ENCODE measurements at places on chromosomes 6 and 20.

GRCh38 chr20:37185686-37186085, 6.3 kb upstream of the MROH8 start:
- DNase-seq: no peak

GRCh38 chr20:41408156-41408794, 41.7 kb upstream of the EMILIN3 start:
- no peak for DNase-seq

DNA sequence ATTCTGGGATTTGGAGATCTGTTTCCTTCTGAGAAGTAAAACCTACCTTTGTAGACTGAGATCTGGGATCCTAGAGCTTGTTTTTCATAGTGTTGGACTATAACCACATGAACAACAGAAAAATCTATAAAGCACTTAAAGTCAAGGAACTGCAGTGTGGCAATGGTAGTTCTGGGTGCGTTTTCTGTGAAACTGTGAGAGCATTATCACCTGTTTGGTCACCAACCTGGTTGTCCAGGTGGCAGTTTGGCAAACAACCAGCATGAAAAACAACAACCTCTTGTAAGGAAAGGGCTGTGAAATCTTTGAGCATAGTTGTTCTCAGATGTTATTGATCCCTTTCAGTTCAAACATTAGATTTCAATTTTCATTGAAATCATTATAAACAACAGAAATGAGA, 215.8 kb upstream of the CITED2 start:
- no peak for DNase-seq

- no peak for DNase-seq
These were observed 24.0 kb downstream of the HBS1L start for GRCh38 chr6:135030532-135031178.

DNA sequence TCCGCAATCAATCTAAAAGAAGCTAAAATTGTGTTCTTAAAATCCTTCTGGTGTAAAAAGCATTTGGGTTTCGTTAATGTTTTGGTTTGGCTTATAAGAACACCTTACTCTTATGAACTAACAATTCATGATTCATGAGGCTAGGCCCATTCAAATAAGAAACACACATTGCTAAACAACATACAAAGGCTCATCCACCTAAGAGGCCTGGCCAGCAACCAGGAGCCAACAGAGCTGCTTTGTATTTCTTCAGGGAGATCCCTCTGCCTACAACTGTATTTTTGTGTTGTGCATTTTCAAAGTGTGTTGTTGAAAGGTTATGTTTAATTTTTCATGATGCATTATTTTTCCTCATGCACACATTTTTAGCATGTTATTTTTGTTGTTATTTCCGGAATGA, 98.6 kb downstream of the PTPRK start:
- DNase-seq: no peak

DNA sequence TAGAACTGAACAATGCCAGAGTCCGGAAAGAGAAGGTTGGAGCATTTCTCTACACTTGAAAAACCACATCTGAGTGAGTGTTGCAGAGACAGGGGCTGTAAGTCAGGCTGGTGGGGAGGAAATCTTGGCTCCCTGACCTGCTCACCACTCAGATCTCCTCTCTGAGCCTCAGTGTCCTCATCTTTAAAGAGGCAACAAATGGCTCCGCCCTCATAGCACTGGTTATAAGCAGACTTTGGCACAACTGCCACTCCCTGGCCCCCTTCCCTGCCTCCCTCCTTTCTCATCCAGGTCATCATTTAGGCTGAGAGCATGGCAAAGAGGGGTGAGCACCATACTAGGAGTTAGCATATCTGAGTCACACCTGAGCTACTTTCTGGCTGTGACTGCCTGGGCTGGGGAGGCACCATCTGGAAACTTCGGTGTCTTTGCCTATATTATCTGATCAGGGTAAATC, 10.6 kb downstream of the SIRPG start:
- no peak for DNase-seq

GRCh38 chr6:8383584-8383983, 51.8 kb downstream of the SLC35B3 start:
- DNase-seq: no peak

GRCh38 chr20:64241061-64241460, 14.5 kb upstream of the PCMTD2 start:
- no peak for DNase-seq

DNA sequence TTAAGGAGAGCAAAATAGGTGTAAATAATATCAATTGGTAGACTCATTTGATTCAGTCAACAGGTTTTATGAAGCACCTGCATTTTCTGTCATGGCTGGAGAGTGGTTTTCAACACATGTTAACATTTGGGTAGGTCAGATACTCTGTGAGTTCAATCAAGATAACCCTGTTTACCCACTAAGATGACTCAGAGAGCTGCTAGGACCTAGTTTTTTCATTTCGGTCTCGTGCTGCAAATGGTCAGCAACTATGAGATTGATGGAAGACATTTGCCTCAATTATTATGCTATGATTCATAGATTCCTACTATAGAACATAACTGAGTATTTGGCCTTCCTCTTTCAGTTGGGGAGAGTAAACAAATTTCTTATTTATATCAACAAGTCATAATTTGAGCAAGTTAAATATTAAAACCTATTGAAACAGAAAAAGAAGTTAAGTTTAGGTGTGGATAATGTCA, 391.4 kb upstream of the CITED2 start:
- DNase-seq: no peak

DNA sequence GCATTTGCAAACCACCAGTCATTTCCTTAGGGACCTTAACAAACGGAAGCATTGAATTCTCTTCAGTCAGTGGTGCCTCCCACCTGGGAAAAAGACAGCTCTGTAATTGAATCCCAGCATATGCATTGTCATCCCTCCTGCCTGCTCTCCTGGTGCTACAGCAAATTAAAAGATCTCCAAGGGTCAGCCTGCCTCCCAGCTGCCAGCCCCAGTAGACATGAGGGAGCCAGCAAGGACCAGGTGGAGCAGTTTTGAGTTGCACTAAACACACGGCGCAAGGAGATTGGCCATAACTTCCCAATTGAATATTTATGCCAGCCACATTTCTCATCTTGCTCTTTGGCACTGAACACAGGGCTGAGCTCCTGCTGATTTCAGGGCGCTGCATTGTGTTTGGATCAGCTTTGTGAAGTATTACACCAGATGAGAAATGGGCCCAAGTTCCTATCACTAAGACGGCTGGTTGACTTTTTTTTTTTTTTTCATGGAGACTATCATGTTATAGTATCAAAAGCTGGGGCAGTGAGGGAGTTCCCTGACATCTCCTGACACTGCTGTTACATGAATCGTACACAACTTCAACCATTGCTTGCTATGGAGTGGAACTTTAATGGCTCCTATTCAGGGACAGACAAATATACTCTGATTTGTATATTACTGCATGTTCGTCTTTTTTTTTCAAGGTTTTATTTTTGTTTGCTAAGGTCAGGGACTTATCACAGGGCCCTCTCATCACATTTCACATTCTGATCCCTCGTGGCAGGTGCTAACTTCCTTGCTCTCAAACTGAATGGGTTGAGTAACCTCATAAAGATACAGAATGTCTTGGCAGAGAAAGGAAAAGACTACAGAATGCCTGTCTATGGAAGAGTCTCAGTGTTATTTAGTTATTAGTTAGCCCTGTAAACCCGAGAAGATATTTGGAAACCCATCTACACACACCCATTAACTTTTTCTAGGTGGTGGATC, 191.1 kb downstream of the EYA4 start:
- DNase-seq: no peak

GRCh38 chr6:46923476-46923875, 1.7 kb upstream of the ADGRF5 start:
- no peak for DNase-seq

- DNase-seq: no peak
These were observed 327.9 kb upstream of the MARCKS start for GRCh38 chr6:113529196-113529595.

- no peak for DNase-seq
These were observed 1008.3 kb downstream of the KIF16B start for GRCh38 chr20:15564981-15565380.

DNA sequence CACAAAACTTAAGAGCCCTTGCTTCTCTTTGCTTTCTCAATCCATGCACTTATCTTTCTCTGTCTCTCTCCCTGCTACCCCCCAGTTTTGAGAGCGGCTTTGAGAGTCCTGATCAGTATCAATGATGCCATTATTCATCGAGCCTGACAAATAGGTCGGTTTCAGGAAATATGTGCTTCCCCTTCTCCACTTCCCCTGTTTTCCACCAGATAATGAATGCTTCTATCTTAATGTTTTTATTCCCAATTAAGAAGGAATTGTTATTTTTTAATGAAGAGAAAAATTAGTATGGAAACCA, 117.7 kb downstream of the KIF13A start:
- DNase-seq: no peak

DNA sequence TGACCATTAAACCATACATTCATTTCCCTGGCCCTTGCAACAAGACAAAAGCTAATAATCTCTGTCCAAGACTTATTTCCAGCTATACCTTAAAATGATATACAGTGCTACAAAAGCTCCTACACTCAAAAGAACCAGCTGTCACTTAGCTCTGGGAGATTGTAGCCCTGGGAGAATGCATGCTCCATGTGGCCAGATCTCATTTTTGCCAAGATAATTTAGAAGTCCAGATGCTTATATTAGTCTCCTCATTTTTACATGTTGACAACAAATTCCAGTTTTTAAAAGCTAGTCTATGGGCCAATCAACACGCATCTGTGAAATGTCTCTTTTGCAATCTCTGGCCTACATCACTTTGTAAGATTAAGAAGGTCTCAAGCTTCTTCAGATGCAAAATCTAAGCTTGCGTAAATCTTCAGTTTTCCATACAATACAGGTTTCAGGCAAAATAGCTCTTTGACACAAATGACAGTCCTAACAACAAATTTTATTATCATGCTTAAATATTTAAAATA, 27.1 kb downstream of the TASP1 start:
- no peak for DNase-seq

GRCh38 chr6:6405031-6405430, 84.6 kb upstream of the F13A1 start:
- DNase-seq: no peak

GRCh38 chr20:10543480-10543879, 108.4 kb downstream of the SLX4IP start:
- no peak for DNase-seq

- no peak for DNase-seq
These were observed 295.0 kb upstream of the PRDM1 start for GRCh38 chr6:105791179-105791578.

DNA sequence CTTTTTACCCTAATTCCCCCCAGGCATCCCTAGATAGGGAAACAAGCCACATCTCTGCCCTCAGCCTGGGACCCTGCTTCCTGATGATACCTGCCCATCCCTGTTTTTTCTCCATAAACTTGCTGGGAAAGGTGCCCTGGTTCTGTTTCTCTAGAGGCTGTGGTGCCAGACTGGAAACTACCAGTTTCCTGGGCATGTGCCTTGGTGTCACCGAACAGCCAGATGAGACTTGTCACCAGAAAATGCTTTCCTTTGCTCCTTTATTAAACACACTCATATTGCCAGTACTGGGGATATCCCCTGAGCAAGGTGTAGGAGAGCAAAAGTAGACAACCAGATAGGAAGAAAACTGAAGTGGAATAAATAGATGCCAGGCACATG, 16.8 kb downstream of the SRSF3 start:
- DNase-seq: no peak

DNA sequence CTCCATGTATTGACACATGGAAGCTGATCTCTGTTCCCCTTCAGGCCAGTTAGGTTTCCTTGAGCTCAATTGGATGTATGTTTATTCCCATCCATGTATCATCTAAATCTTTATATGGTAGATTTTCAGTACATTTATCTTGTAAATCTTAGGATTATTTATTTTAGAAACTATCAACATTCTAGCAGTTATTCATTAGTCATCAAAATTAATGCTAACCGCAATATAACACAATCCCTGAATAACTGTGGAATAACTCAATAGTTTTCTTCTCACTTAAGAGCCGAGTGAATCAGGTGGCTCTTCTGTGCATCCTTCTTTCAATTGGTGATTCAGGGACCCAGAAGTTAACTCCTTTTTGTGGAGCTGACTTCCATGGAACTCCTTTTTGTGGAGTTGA, 15.5 kb upstream of the TBX18 start:
- no peak for DNase-seq

DNA sequence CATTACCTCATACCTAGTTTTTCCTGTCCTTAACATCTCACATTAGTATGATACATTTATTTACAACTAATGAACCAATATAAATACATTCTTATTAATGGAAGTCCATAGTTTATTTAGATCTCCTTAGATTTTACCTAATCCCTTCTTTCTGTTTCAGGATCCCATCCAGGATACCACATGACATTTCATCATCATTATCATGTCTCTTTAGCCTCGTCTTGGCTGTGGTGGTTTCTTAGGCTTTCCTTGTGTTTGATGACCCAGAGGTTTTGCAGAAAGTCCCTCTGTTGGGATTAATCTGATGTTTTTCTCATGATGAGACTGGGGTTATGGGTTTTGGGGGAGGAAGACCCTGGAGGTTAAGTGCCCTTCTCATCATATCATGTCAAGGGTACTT, 89.3 kb upstream of the IYD start:
- no peak for DNase-seq

DNA sequence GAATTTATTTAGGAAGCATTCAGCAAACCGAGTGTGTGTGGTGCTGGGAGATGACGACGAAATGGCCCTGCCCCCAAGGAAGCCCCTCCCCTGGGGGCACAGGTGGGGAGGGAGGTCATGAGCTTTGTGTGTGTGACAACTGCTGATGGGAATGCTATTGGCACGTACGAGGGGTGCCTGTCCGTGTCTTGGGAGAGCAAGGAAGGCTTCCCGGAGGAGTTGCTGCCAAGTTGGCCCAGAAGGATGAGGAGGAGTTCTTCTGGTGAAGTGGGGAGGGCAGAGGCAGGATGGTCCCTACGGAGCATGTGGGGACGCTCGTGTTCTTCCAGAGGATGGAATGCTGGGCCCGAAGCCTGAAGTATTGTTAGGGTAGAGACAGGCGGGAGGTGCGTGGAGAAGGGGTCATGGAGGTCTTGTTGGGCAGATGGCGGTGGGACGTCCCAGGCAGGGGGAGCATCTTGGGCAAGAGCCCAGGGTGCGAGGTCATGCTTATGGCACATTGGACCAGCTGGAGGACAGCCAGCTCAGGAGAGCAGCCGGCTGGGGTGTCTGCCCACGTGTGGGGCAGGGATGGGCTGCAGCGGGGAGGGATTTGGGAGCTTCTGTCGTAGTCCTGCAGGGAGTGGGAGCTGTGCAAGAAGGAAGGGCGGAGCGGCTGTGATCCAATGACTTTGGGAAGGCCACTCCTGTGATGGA, 46.1 kb downstream of the SYNJ2 start:
- DNase-seq: no peak

DNA sequence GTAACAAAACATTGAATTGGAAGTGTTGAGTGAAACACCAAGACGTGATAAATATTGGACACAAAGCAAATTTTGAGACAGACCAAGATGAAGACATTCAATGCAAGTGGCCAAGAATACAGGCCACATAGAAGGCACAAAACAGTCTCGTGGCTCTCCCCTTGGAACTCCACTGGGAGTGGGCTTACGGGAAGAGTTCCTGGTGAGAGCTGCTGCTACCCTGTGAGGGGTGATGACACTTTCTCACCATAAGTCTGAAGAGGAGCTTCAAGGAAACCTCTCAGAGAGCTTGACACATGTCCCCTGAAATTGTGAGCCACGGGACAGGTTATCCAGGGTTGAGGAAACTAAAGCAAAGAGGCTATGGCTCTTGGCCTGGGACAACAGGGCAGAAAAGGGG, 48.6 kb upstream of the SLC22A16 start:
- DNase-seq: no peak

All from cortex of kidney (tissue), 1 donor.